ENCODE measurements at places on chromosomes 16 and 17. TPM values are rescaled to one million over a fixed set of nuclear protein-coding genes. Genes with fewer than 3 reads are reported as not detected.

DNA sequence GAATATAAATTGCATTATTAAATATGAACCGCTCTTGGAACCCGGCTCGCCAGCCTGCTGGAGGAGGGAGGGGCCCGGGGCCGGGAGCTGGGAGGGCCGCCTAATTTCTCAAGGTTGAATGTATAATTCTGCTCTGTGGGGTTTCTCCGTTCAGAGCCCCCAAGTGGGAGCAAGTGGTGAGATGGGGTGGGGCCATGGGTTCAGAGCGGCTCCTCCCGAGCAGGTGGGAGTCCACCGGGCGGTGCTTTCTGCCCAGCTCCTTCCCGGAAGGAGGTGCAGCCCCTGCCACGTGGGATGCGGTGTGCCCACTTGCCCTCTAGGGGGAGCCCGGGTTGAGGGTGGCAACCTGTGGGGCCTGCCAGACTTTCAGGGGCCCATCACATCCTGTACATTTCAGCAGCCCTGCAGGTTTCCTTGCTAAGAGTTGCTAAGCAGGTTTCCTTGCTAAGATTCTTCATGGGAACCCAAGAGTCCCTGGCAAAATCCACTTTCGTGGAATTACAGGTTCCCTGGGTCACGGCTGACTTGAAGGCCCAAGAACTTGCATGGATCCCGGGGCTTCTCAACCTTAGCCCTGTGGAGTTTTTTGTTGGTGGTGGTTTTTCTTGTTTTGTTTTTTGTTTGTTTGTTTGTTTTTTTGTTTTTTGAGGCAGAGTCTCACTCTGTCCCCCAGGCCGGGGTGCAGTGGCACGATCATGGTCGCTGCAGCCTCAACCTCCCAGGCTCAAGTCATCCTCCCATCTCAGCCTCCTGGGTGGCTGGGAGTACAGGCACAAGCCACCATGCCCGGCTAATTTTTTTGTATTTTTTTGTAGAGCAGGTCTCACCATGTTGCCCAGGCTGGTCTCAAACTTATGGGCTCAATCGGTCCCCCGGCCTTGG is 196.7 kb upstream of the GSE1 start:
- no peak for DNase-seq

- no peak for DNase-seq
Observed at GRCh38 chr16:88420496-88420895, 32.6 kb upstream of the ZFPM1 start.

DNA sequence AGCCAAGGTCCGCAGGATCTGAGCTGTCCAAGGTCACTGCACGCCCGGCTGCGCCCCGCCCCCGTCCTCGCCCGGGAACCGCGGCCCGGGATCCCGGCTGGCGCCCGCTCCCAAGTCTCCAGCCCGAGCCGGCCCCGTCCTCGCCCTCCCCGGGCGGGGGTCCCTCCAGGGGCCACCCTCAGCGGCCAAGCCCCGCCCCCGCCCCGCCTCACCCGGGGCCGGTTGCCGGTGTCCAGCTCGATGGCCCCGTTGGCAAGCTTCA is 216 bp downstream of the VPS9D1 start:
- no peak for DNase-seq

Gene ATP6V0D1
- polyA plus RNA-seq: 84.1 TPM

DNA sequence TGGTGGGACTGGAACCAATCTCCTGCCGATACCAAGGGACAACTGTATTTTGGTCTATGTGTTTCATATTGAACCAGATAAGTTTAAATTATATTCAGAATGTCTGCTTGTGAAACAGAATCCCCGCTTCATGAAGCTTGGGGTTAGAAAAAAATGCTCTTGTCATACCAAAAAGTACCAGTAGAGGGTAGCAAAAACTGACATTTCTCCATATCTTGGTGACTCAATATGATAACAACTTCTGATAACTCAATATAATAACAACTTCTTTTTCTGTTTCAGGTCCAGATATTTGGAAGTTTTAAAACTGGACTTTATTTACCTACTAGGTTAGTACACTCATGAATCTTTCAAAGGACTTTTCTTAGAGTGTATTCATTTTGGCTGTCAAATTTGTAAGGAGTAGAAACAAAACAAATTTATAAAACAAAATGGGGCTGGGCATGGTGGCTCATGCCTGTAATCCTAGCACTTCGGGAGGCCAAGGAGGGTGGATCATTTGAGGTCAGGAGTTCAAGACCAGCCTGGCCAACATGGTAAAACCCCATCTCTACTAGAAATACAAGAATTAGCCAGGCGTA is 52.3 kb upstream of the ADCY7 start:
- peak; percentile 37 for DNase-seq

- no peak for DNase-seq
Observed at GRCh38 chr17:81254955-81255717, 16.0 kb downstream of the NDUFAF8 start.

- DNase-seq: no peak
Observed at GRCh38 chr17:57605675-57606105, 139.4 kb downstream of the CCDC182 start.

GRCh38 chr16:84777435-84777834 is 42.4 kb upstream of the CRISPLD2 start:
- no peak for DNase-seq

Gene KCNG4
- polyA plus RNA-seq: not detected

Gene VPS4A
- polyA plus RNA-seq: 47.6 TPM

DNA sequence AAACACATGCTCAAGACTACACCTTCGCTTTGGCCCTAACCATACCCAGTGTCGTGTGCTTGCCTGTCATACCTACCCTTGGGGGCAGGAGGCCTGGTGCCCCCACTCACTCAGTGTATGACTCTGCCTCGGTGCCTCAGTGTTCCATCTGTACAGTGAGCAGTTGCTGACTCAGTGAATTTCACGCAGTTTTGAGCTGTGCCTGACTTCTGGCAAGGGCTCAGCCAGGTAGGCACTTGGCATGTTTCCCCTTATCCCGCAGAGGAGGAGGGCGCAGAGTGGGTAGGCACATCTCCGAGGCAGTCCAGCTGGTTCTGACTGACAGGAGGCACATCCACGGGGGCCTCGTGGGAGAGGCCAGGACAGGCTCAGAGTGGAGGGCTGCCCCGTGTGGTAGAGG is 148.9 kb upstream of the CIBAR2 start:
- DNase-seq: no peak

Gene TSR3
- polyA plus RNA-seq: 54.9 TPM

Gene ALOX15
- 0.32 TPM for polyA plus RNA-seq

- no peak for DNase-seq
Observed at GRCh38 chr17:68849673-68850610, 105.2 kb downstream of the ABCA8 start.

Gene OSGIN1
- polyA plus RNA-seq: 0.87 TPM
